ENCODE measurements at places on chromosomes 5 and 9. TPM values are rescaled to one million over a fixed set of nuclear protein-coding genes. Genes with fewer than 3 reads are reported as not detected.
A peak's percentile ranks its signal among the peaks of the same experiment; 100 is the strongest.

GRCh38 chr9:16387382-16387781, 483.1 kb downstream of the BNC2 start:
- DNase-seq = peak; percentile 39

- no peak for DNase-seq
Observed at GRCh38 chr5:124986667-124987066, 240.2 kb upstream of the ZNF608 start.

- DNase-seq = peak; percentile 57
Observed at GRCh38 chr5:113052041-113052795, 75.6 kb downstream of the DCP2 start.

DNA sequence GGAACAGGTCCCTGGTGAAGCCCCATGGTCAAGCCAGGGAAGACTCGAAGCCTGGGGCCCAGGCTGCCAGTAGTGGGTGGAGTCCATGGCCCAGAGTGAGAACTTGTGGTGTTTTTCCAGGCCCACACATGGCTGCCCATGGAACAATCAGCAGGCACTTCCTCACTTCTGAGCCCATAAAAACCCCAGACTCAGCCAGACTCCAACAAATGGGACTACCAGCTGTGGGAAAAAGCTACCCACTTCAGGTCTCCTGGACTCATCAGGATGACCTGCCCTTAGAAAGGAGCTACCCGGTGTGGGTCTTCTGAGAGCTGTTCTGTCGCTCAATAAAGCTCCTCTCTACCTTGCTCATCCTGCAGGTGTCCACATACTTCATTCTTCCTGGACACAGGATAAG, 108.9 kb downstream of the ST8SIA4 start:
- DNase-seq = no peak

DNA sequence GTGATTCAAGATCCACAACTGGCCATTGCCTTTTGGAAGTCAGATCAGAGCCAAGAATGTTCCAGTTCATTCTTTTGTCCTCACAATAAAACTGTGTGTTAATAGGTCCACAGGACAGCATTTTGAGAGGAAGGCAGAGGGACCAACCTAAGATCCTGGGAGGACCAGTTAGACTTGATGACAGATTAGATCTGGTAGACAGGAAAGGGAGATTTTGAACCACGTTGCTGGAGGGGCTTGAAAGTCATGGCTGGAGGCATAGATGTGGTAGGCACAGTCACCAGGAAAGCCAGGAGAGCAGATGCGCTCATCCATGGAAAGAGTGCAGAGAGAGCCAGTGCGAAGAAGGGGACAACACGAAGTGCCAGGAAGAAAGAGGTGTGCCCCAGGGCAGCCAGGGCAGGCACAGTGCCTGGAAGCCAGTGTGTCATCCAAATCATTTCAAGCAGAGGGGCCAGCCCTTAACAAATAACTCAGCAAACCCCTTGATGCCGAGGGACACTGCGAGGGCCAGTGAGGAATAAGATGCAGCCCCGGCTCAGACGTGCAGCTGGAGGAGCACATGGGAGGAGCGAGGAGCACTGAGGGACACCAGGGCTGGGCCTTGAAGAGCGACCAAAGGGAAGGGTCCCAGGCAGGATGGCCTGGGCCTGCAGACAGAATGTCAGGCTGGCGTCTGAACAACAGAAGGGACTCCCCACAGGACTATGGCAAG, 12.8 kb upstream of the SLC2A8 start:
- DNase-seq = no peak

GRCh38 chr5:29382780-29383179, 1810.7 kb upstream of the CDH6 start:
- peak; percentile 0 for DNase-seq

DNA sequence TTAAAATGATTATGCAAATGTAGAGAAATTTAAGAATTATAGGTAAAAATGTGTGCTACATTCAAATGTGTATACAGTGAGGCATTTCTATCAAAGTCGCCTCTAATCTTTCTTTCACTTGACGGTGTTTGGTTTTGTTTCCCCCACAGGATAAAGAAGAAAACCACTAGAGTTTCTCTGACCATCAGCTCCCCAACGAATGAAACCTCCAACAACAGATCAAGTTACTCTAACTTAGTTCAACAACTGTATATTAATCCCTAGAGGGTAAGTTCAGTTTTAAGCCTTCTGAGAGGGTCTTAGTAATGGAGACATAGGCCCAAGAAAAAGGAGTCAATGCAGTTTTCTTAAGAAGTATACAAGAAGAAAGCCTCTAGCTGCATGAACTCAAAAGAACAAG, 11.5 kb upstream of the MYOT start:
- DNase-seq = no peak

- DNase-seq = no peak
Observed at GRCh38 chr5:149610589-149611255, 29.4 kb downstream of the ARHGEF37 start.

GRCh38 chr9:15287309-15287708, 19.7 kb downstream of the TTC39B start:
- no peak for DNase-seq

GRCh38 chr5:169511708-169512107, 71.9 kb upstream of the SPDL1 start:
- DNase-seq = no peak

DNA sequence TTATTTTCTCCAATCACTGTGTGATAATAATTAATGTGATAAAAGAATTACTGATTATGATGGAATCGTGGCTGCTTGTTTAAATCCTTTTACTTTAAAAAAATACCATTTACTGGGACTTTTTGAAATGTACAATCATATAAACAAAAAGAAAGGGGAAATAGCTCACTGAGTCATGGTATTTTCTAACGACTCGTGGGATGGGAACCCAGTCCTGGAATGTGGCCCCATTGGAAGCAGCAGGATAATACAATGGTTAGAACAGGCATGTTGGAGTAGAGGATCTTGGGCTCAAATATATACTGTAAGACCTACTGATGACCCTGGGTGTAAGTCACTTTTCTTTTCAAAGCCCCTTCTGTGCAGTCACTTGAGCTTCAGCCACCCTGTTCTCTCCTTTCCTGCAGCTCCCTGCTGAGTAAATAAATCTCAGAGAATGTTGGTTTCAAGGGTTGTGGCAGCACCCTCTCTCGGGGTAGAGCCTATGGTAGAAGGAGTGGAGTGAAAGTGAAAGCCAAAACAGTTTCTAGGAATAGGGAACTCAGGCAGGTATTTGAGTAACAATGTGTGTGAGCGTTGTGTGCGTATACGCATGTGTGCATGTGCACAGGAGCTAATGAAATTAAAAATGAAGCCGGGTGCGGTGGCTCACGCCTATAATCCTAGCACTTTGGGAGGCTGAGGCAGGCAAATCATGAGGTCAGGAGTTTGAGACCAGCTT, 40.8 kb upstream of the LARP1 start:
- peak; percentile 55 for DNase-seq

- peak; percentile 15 for DNase-seq
Observed at GRCh38 chr9:94210616-94211603, 48.2 kb upstream of the ZNF169 start.

- peak; percentile 29 for DNase-seq
Observed at GRCh38 chr9:79574136-79574535, 2.4 kb downstream of the TLE4 start.

- peak; percentile 94 for DNase-seq
Observed at GRCh38 chr5:137888863-137889759, at the start of gene PKD2L2. TSS of gene PKD2L2 (plus strand) at chr5:137889457. CDS start at chr5:137889492, 35 bp downstream.

- DNase-seq = no peak
Observed at GRCh38 chr9:37425298-37425752, 2.8 kb downstream of the GRHPR start.

DNA sequence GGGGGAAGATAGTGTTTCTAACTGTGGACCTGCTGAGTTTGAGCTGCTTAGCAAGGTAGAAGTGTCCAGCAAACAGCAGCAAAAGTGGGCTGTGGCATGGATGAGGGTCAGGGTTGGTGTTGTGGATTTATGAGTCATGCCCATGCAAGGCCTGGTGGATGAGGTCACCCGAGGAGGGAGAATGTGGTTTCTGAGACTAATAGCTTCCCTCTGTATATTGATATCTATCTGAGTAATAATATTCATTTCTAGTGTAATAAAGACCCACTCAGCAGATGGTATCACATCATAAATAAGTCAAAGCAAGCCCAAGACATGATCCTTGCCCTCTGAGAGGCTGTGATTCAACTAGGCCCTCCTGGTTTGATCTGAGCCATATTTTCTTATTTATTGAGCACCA, 597.8 kb upstream of the CLINT1 start:
- DNase-seq = peak; percentile 97

DNA sequence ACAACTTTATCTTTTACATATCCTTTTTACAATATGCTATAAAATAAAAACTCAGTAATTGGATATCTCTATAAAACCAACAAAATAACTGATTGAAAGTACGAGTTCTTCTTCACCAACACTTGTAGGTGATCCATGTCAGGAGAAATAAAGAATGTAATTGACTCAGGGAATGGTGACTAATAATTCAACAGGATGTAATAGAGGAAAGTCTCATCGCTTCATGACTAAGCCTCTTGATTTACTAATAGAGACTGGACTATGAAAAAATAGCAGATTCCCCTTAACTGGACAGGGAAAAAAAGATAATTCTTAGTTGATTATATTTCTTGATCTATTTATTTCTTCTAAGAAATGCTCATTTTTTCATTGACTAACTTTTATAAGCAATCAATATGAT, 507.7 kb upstream of the PTGER4 start:
- peak; percentile 76 for DNase-seq

DNA sequence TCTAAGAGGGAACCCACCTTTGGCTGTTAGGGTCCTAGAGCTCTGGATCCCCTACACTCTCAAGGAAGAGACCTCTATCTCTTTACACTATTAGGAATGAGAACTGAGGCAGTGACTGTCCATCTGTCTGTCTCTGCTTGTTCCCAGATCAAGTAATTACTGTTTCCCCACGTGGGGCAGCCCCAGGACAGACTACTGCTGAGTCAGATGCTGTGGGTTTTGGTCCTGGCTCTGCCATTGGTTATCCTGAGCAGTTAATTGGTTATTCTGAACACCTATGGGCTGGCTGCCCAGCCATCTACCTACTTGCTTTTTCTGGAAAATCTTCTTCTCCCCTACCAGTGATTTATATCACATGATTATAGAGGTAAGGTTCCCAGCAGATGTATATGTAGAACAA, 33.3 kb downstream of the FBXO10 start:
- no peak for DNase-seq

- no peak for DNase-seq
Observed at GRCh38 chr5:1400936-1401335, 44.3 kb downstream of the SLC6A3 start.

GRCh38 chr9:106307670-106308069, 555.3 kb upstream of the ZNF462 start:
- DNase-seq = no peak

DNA sequence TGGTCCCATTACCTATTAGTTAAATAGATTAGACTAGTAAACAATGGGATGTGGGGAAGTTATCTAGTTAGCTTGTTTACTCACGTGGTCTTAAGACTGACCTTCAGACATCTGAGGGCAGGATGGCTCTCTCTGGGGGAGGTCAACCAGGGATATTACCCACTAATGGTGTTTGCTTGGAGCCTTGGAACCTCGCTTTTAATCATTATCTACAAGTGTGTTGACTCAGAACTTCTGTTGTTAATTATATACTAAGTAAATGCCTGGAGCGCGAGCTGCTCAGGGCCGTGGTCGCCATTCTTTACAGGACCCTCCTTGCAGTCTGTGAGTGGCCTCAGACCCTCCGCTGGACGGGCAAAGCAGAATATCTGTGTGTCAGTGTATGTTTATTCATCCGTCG, 48.5 kb upstream of the ZNF354A start:
- DNase-seq = no peak

GRCh38 chr5:98570010-98570409, 203.5 kb upstream of the RGMB start:
- peak; percentile 59 for DNase-seq

GRCh38 chr9:72485821-72486593, 35.4 kb upstream of the TMC1 start:
- peak; percentile 16 for DNase-seq

DNA sequence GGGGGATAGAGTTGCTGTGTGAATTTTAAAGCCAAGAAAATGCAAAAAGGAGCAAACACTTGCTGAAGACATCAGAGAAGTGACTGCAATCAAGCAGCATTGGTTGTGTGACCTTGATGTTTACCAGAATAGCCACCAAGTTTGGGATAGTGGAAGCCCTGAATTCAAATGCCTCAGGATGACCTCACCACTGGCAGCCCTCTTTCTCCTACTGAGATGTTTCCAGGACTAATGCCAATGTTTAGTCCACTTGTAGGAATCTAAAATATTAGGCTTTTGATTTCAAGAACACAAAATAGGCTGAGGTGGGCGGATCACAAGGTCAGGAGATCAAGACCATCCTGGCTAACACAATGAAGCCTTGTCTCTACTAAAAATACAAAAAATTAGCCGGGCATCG, 112.2 kb upstream of the NUDT12 start:
- peak; percentile 8 for DNase-seq

DNA sequence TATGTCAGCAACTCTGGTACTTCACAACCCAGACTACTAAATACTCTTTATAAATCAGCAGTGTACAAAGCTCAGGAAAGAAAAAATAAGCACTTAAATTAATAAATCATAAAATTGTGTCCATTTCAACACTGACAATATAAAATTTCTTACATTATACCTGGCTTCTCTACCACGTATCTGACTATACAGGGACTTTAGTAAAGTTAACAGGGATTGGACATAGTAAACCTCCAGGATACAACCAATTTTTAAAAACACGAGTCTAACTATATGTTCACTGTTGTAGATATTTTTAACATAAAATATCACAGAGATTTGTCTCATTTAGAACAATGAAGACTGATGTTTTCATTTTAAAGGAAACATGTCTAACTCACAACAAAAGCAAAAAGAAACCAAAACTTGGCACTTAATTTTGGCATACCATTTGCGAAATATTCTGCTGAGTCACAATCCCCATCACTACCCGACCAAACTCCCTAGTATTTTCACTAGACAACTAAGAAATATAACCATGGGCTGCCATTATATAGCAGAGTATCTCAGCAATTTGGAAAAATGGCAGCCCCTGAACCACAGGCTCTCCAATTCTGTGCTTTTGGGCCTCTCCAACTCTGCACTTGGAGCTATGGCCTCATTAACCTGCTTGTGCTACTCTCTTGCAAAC, 14.4 kb downstream of the FAM169A start:
- peak; percentile 80 for DNase-seq

DNA sequence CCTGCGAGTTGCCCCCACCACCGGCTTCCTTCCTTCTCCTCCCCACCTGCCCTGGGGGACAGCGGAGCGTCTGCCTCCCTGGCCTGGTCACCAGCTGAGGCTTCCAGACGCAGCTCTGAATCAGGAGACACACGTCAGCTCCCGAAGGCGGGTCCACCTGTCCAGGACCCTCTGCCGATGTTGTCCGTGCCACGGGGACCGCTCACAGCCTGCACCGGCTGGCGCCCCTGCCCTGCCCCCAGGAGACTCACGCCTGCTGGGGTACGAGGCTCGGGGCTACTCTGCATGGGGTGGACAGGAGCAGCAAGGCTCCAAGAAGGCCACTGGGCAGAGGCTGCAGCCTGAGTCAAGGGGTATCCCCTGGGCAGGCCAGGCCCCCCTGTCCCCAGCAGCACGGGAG, 1.9 kb upstream of the CCDC187 start:
- DNase-seq = no peak

- no peak for DNase-seq
Observed at GRCh38 chr5:77443670-77444069, 48.4 kb downstream of the WDR41 start.

- DNase-seq = peak; percentile 69
Observed at GRCh38 chr5:147481874-147482705, 27.8 kb downstream of the DPYSL3 start.

Gene CRB2
- polyA plus RNA-seq = not detected

Gene RUSC2
- 34.0 TPM for polyA plus RNA-seq

Gene PLAA
- 27.8 TPM for polyA plus RNA-seq

Gene NEUROG1
- polyA plus RNA-seq = not detected

Gene GGTA1
- polyA plus RNA-seq = not detected

Gene NRARP
- not detected for polyA plus RNA-seq

Gene OTULINL
- 0.23 TPM for polyA plus RNA-seq

Gene CKMT2
- not detected for polyA plus RNA-seq

Gene C8G
- not detected for polyA plus RNA-seq

Gene C5orf58
- not detected for polyA plus RNA-seq

Data from GM23248 (cell line).